ENCODE measurements at places on chromosomes 12 and 14.

GRCh38 chr14:101788016-101788635 lies 26.6 kb downstream of the PPP2R5C start:
- H3K27me3 ChIP-seq, result no peaks in the 10 kb centered on the region
- H3K4me1 ChIP-seq, result no peaks in the 10 kb centered on the region
- H3K27ac ChIP-seq, result no peak overlapping the region
- no peak for DNase-seq
- H3K36me3 ChIP-seq, result no peaks in the 10 kb centered on the region

GRCh38 chr12:106183735-106184134 lies 45.0 kb upstream of the NUAK1 start:
- no peak overlapping the region for H3K4me3 ChIP-seq
- no peak overlapping the region for H3K27ac ChIP-seq
- no peak for DNase-seq

- peaks cover 10% of the 10 kb centered on the region for H3K4me1 ChIP-seq
- DNase-seq, result no peak
- no peak overlapping the region for H3K4me3 ChIP-seq
- H3K27ac ChIP-seq, result no peak overlapping the region
- H3K36me3 ChIP-seq, result no peaks in the 10 kb centered on the region
- H3K27me3 ChIP-seq, result no peaks in the 10 kb centered on the region
Observed at GRCh38 chr12:44847888-44848702, 28.0 kb downstream of the NELL2 start.

GRCh38 chr12:109529691-109530640 lies 43.3 kb downstream of the MMAB start:
- peaks cover 36% of the 10 kb centered on the region for H3K4me1 ChIP-seq
- no peaks in the 10 kb centered on the region for H3K27me3 ChIP-seq
- H3K4me3 ChIP-seq, result no peak overlapping the region
- peaks cover 87% of the 10 kb centered on the region for H3K36me3 ChIP-seq
- H3K27ac ChIP-seq, result peak overlapping the region; percentile 34

GRCh38 chr14:23297611-23298277 lies 4.9 kb downstream of the PPP1R3E start:
- peaks cover 29% of the 10 kb centered on the region for H3K36me3 ChIP-seq
- DNase-seq, result no peak
- peaks cover 3% of the 10 kb centered on the region for H3K4me1 ChIP-seq
- no peak overlapping the region for H3K27ac ChIP-seq
- H3K4me3 ChIP-seq, result no peak overlapping the region
- H3K27me3 ChIP-seq, result no peaks in the 10 kb centered on the region

GRCh38 chr14:33460164-33460563 lies 490.7 kb downstream of the EGLN3 start:
- no peaks in the 10 kb centered on the region for H3K4me1 ChIP-seq
- H3K4me3 ChIP-seq, result no peak overlapping the region
- no peaks in the 10 kb centered on the region for H3K36me3 ChIP-seq
